HepG2 (cell line): ENCODE measurements at places on chromosomes 16 and 17.

- DNase-seq = peak; percentile 39
Observed at GRCh38 chr16:67965668-67966548, 2.5 kb downstream of the SLC12A4 start.

DNA sequence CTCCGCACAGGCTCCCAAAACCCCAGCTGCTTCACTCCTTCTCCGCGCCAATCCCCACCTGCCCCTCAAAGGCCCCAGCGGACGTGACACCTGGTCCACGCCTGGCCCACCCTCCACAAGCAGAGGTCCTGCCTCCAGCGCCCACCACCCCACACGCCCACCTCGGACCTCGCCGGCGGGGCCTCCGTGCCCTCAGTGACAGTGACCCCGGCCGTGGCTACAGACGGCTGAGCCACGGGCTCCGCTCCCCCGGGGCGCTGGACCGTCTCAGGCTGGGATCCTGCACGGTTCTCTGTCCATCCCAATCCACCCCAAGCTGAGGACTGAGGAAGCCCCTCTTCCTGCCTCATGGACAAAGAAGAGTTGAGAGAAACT lies 25.1 kb downstream of the PIEZO1 start:
- DNase-seq = no peak

GRCh38 chr17:50590946-50591737 lies 30.6 kb downstream of the CACNA1G start:
- no peak for DNase-seq

- DNase-seq = no peak
Observed at GRCh38 chr16:12529582-12529981, 274.1 kb downstream of the CPPED1 start.
